ENCODE measurements at places on chromosomes 6 and 20.

GRCh38 chr6:111626441-111626840 lies 20.8 kb upstream of the TRAF3IP2 start:
- no peak for DNase-seq

GRCh38 chr6:4208158-4208557 lies 72.8 kb upstream of the ECI2 start:
- no peak for DNase-seq

DNA sequence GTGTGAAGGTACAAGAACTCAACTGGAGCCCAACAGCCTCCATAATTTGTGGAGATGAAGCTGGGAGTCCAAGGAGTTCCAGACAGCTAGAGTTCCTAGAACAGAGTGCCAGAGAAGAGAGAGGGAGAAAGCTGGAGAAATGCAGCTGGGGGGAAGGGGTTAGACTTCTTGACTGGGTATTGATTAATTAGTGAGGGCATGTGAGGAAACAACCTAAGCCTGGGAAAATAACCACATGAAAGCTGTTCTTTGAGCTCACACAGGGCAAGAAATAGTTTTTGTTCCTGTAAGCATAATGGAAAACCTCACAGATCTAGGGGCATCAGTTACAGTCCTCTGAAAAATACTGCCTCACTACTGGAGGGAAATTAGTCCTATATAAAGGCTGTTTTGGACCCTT lies 230.5 kb upstream of the FKBP1C start:
- DNase-seq: no peak

DNA sequence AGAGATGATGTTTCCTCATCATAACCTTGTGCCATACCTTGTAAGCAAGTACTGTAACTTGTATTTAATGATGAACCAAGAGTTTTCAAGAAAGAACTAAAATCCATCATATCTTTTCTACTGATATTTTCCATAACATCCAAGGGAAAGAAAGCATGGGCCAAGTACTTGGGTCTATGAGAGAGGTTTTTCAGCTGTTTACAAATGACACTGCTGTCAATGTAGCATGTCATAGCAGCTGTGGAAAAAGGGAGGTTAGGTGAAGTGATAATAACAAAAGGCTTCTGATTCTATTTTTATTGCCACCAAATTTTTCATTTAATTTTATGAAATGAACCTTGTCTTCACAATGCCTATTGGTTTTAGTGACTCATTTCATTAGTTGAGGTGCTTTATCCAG lies 482.3 kb downstream of the LMBRD1 start:
- no peak for DNase-seq

GRCh38 chr6:36633915-36634314 lies 39.8 kb downstream of the SRSF3 start:
- peak; percentile 85 for DNase-seq

DNA sequence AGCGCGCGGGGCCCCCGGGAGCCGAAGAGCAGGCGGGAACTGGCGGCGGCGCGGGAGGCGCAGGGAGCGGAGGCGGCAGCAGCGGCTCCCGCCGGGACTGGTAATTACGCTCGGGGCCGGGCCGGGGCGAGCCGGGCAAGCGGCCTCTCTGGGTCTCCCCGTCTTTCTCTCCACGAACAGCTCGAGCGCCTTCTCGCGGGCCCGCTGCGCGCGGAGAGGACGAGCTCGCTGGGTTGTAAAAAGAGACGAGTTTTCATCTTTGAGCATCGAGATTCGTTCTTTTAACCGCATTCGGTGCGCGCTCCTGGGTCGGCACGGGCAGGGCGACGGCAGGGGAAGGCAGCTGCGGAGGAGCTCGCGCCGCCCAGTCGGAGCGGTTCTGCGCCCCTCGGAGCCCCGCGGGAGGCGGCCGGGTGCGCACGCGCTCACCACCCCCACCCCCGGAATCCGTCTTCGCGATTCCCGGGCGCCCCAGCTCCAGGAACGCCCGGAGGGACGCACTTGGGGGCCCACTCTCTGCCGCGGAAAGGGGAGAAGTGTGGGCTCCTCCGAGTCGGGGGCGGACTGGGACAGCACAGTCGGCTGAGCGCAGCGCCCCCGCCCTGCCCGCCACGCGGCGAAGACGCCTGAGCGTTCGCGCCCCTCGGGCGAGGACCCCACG lies 38.0 kb downstream of the YTHDF1 start:
- DNase-seq: no peak

- DNase-seq: no peak
Measured at GRCh38 chr20:4828830-4829513, 107.3 kb downstream of the PRND start.

GRCh38 chr20:4546786-4547185 lies 174.9 kb upstream of the PRND start:
- no peak for DNase-seq

DNA sequence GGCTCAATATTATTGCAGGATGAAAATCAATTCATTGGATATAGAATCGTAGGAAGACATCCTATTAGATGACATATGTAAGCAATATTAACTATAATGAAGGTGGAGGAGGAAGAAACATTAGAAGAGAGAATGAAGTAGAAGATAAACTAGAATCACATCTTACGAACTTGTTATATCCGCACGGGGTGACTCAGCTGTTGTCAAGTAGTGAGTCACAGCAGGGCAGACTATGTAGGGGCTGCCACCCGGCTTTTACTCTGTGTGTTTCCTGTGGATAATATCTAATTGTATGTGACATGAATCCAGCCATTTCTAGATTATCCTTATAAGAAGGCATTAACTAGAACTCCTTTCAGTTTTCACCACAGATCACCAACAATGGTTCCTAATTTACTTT lies 520.2 kb downstream of the DOK5 start:
- DNase-seq: no peak

DNA sequence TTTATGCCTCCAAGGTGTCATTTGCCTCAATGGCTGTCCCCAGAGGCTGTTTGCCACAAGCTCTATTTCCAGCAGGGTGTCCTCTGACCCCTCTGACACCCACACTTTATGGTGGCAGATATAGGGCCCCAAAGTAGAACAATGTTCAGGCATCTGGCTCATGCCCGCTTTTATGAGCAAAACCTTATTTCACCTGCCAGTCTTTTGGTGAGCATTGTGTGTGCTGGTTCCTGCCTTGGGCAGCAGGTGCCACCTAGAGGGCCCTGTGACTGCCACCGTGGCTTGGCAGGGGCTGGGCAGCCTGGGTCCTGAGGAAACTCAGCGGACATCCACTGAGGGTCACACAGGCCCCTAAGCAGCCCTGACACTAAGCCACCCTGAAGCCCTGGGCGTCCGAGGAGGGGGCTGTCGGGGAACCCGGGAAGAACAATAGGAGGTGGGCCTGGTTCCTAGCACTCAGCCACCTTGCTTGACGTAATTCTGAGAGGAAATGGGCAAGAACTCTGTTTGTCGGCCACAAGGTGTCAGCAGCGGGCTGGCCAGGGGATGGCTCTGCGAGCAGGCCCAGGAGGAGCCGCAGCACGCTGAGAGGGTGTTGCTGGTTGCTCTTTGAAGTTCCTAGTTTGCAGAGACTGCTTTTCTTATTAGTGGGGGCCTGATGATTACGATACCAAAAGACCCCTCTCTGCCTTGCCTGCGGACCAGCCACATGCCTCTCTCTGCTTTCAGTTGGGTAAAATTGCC lies 148.9 kb downstream of the SCML4 start:
- DNase-seq: peak; percentile 82

DNA sequence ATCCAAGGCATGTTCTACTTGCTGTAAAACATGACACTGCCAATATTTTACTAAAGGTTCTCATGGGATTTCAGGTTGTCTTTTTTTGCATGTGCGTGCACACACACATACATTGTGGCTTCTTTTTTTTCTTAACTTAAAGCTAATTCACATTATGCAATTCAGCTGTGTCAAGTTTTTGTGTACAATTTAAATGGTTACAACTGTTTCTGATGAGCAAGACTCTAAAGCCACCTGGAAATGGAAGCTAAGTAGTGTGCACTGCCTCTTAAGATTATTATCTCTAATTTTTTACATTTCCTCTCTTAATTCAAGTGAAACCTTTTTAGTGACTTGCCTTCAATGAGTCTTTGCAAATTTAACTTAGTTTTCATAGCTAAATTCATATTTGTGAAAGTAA lies 75.3 kb downstream of the TULP4 start:
- DNase-seq: no peak

GRCh38 chr6:46751658-46752057 lies 4.9 kb downstream of the ANKRD66 start:
- DNase-seq: no peak

DNA sequence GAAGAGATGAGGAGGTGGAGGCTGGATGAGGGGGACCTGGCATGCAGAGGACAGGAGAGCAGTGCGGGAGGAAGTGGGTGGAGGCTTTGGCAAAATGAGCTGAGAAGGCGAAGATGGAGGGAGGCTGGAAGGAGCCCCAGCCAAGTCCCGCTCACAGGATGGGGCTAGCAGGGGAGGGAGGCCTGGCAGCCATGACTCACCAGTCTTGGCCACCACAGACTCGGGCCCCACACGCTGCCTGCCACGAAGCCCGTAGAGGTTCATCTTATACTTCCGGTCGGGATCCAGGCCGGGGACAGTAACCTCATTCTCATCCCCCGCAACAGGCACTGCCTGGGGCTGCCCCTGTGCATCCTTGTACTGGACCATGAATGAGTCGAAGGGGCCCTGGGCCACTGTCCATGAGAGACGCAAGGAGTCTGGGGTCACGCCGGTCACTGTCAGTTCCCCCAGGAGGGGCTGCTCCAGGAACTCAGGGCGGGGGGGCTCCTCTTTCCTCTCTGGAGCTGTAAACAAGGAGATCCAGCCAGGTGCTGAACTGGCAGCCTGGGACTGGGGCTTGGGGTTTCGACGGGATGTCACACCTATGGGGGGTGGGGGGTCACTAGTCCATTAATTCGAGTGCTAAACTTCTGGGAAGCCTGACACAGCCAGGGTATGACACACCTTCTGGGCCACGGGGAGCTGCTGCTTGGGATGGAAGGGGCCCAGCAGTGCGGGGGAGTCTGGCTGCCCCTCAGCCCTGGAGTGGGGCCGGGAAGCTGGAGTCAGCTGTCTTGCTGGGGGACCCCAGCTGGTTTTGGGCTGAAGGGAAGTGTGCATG lies 27.8 kb downstream of the TNXB start:
- peak; percentile 90 for DNase-seq

DNA sequence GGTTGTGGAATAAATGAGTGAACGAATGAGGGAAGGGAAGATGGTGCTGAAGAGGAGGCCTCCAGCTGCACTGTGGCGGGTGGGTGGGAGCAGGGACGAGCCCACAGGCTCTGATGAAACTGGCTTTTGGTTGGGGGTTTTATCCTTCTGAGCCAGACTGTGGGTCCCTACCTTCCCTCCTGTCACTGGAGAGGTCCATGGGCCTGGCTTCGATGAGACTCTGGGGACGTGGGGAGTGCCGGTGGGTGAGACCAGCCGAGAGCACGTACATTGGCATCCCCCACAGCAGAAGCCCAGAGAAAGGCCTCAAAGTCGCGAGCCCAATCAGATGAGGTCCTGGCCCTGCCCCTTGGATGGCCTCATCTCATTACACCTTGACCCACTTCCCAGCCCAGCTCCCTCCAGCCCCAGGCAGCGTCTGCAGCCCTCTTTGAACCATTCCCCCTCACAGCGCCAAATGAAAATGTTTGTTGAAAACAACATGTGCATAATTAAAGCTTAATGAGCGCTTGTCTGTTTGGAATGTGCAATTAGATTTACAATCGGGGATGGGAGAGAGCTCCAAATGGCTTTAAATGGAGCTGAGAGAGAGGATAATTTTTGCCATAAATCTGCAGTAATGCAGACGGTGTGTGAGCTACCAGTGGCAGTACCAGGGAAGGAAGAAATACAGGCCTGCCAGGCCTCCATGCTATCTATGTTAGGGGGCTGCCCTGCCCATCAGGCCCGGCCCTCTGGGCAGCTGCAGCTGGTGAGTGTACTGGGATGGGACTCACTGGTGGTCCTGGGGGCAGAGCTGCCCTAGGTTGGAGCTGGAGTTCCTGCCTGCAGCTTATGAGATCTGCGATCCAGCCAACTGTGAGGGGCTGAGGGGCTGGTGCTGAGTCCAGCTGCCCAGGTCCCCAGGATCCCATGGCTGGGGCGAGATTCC lies 47.2 kb downstream of the TOX2 start:
- no peak for DNase-seq

DNA sequence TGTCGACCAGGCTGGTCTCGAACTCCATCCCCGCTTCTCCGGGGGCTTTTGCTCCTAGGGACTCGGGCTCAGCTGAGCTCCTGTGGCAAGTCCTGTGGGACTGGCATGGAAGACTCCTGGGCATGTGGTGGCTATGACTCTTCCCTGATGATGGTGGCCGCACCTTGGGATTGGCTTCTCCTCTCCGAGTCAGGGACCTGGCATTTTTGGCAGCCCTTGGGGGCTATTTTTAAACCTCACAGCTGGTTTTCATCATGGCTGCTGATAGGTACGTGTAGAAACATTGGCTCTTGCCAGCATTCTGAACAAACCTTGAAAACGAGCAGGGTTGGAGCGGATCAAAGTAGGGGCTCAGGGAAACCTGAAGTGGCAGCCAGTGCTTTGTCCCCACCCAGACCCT lies 54.1 kb downstream of the RBM38 start:
- peak; percentile 54 for DNase-seq

DNA sequence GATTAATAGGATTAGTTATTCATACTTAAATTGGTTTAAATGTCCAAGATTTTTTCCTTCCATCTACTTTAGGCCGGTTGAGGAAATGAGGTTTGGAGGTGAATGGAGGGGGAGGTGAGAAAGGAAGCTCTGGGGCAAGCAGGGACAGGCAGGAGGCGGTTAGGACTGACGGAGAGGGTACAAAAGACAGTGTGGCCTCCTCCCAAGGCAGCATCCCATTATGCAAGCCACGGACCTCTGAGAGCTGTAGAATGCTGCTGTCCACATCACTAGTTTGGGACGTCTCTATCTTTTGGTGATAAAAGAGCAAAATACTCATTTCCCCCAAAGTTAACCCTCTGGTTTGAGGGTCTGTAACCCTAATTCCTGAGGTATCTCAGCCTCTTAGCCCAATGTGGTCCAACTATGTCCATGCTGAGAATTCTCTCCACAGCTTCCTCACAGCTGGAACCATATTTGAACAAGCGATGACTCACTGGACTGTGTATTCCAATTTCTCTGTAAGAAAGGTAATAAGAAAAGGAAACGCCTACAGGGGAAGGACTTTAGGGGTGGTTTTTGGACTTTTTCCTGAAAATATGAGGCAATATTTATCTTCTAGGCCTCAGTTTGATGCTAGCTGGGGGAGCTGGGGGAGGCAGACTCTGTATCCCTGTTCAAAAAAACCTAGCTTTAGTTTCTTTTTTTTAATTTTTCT lies 172.2 kb downstream of the TFAP2B start:
- DNase-seq: no peak

GRCh38 chr6:148803979-148804378 lies 57.1 kb downstream of the UST start:
- DNase-seq: no peak

GRCh38 chr20:46120136-46120535 lies 2.0 kb downstream of the CD40 start:
- DNase-seq: no peak

GRCh38 chr6:53111865-53112264 lies 36.8 kb downstream of the GCM1 start:
- DNase-seq: no peak

DNA sequence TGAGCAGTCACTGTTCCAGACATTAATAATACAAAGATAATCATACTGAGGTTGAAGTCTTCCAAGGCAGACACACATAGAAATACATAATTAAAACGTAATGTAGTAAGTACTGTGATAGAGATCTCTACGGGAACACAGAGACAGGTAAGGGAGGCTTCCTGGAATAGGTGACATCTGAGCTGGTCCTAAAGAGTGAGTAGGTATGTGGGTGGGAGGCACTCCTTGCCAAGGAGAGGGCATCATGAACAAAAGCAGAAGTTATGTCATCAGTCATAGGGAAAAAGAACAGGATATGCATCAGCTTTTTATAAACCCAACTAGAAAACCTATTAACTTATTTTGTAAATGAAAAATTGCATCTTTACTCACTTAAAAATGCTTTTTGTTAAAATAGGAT lies 110.0 kb downstream of the MAP7 start:
- no peak for DNase-seq

GRCh38 chr20:13687815-13688214 lies 49.1 kb upstream of the TASP1 start:
- no peak for DNase-seq
